Coronary artery (tissue), 2 donors: ENCODE measurements at places on chromosomes 11 and 22.

- DNase-seq, result no peak
Measured at GRCh38 chr11:62001450-62002191, 34.2 kb upstream of the FTH1 start.

DNA sequence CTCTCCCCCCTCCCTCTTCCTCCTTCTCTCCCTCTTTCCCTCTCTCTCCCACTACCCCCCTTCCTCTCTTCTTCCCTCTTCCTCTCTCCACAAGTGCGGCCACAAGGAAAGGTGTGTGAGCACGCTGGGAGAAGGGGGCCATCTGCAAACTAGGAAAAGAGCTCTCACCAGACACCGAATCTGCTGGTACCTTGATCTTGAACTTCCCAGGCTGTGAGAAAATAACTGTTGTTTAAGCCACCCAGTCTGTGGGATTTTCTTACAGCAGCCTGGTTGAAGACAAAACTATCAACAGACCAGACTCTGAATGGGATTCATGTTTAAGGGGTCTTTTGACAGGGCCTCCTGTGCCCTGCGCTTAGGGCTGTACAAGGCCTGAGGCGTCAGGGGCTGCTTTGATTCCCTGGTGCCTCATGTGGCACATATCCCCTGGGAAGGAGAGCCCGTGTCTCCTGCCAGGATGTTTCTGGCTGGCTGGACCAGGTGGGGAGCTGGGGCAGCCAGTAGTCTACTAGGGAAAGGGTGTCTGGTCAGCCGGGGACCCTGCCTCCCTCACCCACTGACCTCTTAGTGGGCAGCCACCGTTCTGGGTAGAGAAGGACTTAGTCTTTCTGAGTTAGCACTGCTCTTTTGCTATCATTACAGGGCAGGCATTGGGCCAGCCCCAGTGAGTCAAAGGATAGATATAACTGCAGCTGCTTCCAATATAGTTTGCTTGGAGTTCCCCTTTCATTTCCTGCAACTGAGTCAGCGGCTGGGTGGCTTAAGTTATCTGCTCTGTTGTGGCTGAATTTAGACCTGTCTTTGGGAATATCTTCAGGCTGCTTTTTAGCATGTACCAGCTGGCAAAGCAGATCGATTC, 6.2 kb downstream of the PANX1 start:
- DNase-seq, result peak; percentile 87

DNA sequence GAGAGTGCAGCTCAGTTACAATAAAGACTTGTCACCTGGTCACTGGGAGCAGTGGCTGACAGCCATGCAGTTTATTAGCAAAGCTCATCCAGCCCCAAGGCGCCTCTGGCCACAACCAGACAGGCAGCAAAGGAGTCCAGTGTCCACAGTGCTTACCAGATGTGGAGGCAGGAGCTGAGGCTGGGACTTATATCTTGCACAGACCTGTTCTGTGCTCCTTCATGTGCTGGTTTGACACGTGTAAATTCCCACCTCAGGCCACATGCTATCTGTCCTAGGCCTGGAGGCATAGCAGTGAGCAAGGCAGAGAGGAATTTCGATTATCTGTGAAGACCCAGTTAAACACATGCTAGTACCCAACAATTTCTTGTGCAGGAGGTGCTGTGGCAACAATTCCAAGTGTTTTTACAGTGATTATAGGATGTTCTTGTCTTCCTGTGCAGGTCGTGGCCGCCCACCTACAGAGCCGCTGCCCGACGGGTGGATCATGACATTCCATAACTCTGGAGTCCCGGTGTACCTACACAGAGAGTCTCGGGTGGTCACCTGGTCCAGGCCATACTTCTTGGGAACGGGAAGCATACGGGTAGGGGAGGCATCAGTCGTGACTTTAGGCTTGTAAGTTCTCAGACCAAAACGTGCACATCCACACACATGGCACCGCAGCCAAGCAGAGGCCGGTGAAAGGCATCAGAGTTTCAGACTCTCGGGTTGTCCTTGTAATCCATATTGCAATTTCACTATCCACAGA, 9.4 kb downstream of the DGCR8 start:
- no peak for DNase-seq

DNA sequence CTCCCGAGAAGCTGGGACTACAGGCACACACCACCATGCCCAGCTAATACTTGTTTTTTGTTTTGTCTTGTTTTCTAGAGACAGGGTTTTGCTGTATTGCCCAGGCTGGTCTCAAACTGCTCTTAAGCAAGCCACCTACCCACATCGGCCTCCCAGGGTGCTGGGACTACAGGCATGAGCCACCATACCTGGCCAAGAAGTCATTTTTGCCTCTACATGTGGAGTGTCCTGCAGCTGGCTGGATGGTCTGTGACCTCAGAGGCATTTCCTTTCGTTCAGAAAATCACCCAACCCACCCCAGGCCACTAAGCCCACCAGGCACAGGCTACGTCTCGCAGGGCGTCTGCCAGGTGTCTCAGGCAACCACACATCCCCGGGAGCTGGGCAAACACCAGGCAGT, 12.8 kb downstream of the SHANK2 start:
- peak; percentile 60 for DNase-seq

DNA sequence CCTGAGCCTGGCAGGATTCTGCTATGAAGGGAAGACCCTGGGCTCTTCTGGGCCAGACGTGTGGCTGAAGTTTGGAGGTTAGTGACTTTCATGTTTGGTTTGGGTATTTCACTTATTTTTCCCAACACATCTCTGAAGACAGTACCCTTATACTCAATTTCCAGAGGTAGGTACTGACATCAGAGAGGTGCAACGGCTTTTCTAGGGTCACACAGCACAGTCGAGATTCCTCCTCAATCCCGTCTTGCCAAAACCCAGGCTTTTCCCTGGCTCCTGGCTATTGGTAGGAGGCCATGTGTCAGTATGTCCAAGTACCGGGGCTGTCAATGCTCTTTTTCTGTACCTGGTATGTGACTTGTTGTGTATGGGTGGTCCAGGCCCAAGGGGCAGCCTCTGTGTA, 6.1 kb upstream of the PMM1 start:
- DNase-seq, result no peak

DNA sequence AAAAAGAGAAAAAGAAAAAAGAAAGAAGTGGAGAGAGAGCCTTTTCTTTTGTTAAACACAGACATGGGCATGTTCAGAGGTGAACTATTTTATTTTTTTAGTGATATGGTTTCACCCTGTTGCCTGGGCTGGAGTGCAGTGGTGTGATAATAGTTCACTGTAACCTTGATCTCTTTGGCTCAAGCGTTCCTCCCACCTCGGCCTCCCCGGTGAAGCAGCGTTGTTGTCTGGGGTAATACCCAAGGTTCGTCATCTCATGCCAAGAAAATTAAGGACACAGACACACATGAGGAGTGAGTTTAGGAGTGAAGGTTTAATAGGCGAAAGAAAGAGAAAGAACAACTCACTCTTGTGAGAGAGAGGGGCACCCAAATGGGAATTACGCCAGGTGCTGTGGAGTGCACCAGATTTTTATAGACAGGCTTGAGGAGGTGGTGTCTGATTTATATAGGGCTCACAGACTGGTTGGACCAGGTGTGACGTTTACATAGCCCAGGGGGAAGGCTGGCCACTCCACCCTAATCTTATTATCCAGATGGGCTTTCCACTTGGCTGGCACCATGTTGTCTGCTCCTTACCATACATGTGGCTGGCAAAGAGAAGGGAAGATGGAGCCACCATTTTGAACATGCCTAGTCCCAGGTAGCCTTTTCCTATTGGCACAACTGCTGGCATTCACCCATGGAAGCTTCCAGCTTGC, 42.3 kb downstream of the GRAMD1B start:
- no peak for DNase-seq

- no peak for DNase-seq
Measured at GRCh38 chr11:61777234-61778090, 14.9 kb downstream of the TMEM258 start.

DNA sequence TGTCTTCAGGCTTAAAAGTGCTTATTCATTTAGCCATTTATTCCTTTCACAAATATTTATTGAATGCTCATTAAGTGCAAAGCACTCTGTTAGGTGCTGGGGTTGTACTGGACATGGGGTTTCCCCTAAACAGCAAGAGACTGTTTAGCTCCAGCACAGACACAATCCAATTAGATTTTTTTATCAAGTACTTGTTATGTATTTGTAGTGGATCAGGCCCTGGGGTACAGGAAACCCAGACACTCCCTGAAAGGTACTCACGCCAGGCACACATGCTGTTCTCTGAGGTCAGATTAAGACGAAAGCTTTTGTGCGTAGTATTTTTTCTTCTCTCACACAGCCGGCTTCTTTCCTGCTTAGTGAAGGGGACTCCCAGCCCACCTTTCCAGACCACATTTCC, 218.1 kb upstream of the PLET1 start:
- no peak for DNase-seq

- no peak for DNase-seq
Measured at GRCh38 chr11:1893581-1894359, 2.1 kb upstream of the PRR33 start.

DNA sequence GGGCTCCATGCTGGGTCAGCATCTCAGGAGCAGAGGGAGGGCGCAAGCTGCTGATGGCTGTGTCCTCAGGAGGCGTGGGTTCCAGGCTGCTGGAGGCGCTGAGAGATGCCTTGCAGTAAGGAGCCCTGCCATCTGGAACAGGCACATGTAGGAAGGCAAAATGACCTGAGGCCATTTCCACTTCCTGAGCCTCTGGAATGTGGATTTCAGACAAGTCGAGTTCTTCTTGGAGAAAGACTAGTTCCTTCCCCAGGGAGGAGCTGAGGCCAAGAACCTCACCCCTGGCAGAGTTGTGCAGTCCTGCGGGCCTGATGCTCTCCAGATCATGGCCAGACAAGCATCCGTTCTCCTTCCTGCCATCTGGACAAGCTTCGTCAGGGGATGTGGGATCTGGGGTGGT, 19.3 kb downstream of the HPS4 start:
- no peak for DNase-seq

DNA sequence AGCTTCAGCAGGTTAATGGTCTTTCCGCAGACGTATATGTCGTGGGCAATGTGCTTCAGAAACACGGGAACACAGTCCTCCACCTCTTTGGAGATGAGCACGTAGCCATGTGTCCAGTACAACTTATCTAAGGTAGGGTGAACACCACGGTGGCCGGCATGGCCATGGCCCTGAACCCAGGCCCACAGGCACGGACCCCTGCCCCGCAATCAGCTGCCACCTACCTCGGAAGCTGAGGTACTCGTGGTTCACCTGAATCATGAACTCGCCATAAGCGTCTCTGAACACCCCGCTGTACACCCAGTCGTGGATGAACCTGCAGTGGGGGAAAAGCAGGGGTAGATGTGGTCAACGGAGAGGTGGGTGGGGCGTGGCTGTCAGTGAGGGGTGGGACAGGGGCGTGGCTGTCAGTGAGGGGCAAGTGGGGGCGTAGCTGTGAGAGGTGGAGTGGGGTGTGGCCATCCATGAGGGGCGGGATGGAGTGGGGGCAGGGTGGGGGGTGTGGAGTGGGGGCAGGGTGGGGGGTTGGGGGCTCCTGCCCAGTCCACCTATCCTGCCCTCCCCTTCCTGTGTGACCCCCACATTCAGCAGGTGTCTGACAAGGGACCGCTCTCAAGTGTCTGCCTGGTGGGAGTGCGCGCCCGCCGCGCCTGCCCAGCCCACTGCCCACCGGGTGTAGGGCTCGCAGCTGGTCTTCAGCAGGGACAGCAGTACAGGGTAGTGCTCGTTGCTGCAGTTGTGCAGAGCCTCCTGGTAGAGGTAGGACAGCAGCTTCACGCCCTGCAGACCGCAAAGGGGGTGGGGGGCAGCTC, 18.6 kb downstream of the TUBGCP6 start:
- no peak for DNase-seq

DNA sequence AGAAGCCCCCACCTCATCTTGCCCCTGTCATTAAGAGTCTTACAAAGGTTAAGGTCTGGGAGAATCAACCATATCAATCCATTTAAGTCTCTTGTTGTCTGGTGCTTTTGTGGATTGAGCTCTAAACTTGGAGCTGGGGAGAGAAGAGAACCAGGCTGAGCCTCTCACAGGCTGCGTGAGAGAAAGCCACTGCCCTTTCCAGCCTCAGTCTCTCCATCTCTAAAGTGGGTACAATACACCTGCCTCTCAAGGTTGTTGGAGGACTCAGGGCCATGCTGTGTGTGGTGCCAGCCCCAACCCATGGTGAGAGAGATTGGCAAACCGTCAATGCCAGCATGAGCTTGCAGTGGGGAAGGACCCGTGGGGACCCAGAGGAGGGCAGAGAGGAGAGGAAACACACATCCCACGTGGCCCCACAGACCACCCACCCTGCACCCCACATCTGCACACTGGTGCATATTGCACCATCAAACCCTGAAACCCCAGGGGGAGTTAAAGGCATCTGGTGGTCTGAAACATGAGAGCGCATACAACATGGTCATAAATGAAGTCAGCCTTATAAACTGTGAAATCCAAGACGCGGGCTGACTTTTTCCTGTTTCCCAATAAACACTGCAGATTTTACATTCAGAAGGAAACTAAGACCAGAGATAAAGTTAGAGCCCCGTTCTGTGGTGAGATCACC, 27.5 kb upstream of the FBLN1 start:
- no peak for DNase-seq

DNA sequence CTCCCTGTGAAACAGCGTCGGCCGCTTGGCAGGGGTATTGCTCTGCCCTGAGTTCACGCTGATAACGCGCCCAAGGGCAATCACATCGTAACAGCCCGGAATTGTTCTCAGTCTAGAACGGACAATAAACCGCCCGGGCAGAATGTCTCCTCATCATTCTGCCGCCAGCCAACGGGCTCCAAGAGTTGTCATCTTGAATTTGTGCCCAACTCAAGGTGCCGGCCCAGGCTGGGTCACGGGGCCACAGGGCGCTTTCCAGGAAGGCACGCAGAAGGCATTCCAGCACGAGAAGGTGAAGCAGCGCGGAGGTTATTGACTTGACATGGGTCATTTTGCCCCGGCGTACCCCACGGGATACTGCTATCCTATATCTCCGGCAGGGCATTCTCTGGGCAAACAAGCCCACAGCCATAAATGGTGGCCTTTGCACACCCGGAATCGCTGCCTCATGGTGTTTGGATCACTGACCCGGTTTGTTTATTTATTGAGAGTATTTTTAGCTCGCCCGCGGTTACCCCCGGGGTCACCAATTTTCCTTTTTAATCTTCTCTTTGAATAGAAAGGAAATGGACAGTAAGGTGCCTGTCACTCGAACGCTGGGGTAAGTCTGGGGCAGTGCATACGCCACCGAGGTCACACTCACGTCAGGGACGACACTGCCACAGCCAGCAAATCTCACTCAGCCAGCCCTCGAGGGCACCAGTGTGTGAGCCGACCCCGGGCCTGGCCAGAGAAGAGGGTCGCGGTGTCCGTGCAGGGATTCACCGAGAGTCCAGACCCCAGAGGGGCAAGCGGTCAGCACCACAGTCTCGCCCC, 72.4 kb upstream of the FGF3 start:
- DNase-seq, result no peak

- no peak for DNase-seq
Measured at GRCh38 chr11:1761857-1762536, 1.7 kb downstream of the CTSD start.
